NCI-H187 treated with DMSO at 0.1 percent for 48 hours (cell line): ENCODE measurements at places on chromosomes 7 and 10.

DNA sequence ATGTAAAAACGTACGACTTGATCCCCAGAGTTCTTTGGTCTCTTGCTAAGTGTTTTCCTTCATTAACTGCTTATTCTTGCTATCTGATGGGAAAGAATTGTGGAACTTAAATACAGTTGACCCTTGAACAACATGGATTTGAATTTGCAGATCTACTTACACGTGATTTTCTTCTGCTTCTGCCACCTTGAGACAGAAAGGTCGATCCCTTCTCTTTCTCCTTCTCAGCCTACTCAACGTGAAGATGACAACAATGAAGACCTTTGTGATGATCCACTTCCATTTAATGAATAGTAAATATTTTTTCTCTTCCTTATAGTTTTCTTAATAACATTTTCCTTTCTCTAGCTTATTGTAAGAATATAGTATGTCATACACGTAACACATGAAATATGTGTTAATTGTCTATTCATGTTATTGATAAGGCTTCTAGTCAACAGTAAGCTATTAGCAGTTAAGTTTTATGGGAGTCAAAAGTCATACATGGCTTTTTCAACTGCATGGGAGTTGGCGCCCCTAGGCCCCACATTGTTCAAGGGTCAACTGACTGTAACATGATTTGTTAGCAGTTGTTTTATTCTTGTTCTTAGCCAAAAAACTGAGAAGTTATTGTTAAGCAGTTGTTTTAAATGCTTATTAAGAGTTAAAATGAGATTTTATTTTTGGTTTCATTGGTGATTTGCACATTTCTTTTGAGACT is 11.2 kb downstream of the MKLN1 start:
- DNase-seq, result no peak

- DNase-seq, result no peak
Observed at GRCh38 chr10:77865580-77866324, 60.8 kb downstream of the DLG5 start.

DNA sequence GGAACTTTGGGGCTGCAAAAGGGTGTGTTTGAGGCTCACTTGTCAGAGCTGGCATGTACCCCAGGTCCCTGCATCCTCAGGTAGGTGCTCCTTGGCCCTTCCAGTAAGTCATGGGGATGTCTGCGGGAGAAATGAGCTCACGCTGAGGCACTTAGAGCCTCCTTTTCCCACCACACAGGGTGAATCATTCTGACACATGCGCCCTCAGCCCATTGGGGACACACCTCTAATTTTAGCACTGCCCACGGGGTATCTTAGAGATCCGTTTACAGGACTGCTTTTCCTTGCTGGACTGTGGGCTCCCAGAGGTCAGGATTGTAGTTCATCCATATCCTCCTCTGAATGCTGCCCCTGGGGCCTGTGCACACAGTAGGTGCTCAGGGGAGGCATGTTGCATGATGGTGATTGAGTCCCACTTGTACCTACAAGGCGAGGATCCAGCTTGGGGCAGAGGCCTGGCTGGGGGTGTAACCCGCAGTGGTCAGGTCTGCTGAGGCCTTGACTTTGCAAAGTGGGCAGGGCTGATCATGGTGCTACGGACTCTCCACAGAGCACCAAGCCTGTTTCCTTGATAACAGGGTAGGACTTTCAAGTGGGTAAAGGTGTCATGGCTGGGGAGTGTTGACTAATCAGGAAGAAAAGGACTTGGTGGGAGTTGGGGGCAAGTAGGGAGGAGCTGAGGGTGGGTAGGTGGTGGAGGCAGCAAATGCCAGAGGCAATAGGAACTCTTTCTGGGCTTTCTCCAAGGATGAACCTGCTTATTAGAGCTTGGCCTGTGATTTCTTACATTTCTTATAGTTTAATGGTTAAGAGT is 5.8 kb downstream of the TSPAN15 start:
- DNase-seq, result no peak

DNA sequence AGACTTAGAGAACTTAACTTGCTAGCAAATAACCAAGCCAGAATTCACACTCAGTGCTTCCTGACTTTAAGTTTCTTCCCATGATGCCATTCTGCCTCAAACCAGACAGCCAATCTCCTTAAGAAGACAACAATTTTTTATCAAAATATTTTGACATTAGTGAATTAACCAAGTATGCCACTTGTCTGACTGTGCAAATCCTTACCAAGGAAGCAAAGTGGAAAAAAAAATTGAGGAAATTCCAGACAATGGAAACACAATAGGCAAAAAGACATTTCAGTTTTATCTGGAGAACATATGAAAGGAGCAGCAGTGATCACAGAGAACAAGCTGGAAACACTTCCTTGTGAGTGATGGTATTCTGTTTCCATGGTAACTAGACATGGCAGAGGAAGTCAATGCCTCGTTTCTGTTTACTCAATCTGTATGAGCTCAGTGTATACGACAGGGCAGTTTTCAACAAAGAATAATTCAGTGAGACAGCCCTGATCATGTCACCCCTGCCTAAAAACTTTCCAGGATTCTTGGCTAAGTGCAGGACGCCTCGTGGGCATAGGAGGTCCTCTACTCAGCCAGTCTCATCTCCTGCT is 114.2 kb downstream of the DYNC1I1 start:
- no peak for DNase-seq

GRCh38 chr7:738723-739454 is 11.8 kb upstream of the PRKAR1B start:
- DNase-seq, result no peak
